ENCODE measurements at places on chromosomes 3 and 15. TPM values are rescaled to one million over a fixed set of nuclear protein-coding genes. Genes with fewer than 3 reads are reported as not detected.

GRCh38 chr3:7744850-7745249 is 756.8 kb upstream of the LMCD1 start:
- DNase-seq = no peak

GRCh38 chr3:174441588-174442301 is 417.4 kb upstream of the NAALADL2 start:
- DNase-seq = no peak

DNA sequence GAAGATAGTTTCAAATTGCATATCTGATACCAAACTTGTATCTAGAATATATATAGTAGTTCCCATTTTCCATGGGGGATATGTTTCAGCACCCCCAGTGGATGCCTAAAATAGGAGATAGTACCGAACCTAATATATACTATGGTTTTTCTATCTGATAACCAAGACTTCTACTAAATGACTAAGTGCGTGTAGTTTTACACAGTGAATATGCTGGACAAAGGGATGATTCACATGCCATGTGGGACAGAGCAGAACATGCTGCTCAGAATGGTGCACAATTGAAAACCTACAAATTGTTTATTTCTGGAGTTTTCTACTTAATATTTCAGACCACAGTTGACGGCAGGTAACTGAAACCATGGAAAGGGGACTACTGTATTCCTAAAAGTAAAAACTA is 73.4 kb upstream of the TP63 start:
- DNase-seq = no peak

DNA sequence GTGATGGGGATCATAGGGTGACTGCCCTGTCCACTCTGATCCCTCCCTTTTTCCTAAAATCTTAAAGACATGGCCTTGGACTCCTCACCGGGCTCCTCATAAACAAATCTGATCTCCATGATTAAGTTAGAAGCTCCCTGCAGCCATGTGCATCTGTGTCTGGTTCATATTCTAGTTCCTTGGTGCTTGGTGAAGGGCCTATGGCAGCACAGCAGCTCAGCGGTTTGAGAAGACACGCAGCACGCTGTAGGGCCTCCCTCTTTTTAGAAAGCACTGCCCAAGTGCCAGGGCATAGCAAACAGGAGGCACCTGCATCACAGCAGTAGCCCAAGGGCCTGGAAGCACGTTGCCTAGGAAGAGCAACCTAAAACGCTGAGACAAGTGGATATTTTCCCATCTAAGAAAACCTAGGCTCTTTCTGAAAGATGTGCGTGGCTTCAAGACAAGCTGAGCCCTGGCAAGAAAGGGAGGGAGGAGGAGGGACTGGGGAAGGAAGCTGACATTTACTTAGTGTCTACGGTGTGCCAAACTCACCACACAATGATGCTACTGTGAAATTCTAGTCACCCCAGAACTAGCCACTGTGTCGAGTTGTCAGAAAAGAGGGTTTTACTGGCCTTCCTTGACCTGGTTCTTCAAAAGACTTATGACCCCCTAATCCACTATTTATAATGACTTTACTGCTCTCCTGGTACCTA is 14.9 kb upstream of the ULK3 start:
- DNase-seq = no peak

The LRRC3B gene
- 0.15 TPM for total RNA-seq

GRCh38 chr3:56303487-56303886 is 164.8 kb downstream of the ERC2 start:
- peak; percentile 5 for DNase-seq

DNA sequence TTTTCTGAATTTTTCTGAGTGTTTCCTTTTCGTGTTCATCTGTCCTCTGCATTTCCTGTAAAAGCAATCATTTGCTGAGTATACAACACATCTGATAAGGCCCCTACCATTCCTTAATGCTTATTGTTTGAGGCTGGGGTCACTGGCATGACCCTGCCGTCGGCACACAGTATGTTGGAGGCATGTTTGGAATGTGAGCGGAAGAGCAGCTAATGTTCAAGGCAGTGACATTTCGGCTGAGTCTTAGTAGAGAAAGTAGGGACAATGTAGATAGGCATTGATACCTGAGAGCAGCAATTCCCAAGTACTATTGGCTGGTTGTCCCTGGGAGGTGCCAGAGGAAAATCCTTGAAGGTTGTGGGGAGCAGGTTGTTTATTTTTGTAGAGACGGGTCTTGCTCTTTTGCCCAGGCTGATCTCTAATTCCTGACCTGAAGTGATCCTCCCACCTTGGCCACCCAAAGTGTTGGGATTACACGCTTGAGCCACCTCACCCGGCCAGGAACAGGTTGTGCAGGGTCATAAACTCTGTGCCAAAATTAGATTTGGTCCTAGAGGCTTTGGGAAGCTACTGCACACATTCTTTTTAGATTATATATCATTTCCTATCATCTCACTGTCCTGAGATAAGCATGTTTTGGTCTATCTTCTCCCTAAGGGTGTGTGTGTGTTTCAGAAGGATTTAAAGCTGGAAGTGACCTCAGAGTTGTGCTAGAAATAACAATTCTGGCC is 13.5 kb downstream of the PTPN23 start:
- DNase-seq = no peak

DNA sequence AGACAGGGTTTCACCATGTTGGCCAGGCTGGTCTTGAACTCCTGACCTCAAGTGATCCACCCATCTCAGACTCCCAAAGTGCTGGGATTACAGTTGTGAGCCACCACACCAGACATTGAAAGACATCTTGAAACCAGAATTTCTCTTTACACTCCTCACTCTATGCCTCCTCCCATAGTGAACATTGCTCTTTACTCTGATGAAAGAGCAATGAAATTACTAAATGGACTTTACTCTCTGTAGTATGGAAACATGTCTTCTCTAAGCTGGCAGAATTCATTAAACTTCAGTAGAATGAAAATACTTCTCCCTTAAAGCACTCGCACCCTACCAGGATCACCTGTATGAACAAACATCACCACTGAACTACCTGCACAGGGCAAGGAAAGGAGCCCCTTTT is 27.8 kb upstream of the TFG start:
- DNase-seq = no peak

The SLC22A14 gene
- not detected for total RNA-seq

- DNase-seq = no peak
Observed at GRCh38 chr15:25374143-25374542, 64.7 kb downstream of the UBE3A start.

The FGF12 gene
- total RNA-seq = 290 TPM

The IFRD2 gene
- total RNA-seq = 46.7 TPM

DNA sequence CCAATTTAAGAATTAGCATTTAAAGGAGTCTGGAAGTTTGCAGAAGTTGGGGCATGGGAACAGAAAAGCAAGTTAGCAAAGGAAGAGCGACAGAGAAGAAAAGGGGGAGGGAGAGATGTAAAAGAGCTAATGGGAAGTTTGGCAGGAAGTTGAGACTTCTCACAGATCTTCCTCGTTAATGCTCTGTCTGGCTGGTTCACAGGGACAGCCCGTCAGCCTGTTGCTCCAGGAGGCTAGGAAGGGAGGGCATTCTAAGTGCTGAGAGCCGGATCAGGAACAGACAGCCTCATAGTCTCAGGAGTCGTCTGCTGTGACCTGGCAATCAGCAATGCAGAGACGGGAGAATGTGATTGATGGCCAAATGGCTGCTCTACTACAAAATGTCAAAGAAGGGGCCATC is 150.3 kb downstream of the AGBL1 start:
- DNase-seq = no peak

- no peak for DNase-seq
Observed at GRCh38 chr3:46922871-46923558, 45.5 kb downstream of the PTH1R start.

DNA sequence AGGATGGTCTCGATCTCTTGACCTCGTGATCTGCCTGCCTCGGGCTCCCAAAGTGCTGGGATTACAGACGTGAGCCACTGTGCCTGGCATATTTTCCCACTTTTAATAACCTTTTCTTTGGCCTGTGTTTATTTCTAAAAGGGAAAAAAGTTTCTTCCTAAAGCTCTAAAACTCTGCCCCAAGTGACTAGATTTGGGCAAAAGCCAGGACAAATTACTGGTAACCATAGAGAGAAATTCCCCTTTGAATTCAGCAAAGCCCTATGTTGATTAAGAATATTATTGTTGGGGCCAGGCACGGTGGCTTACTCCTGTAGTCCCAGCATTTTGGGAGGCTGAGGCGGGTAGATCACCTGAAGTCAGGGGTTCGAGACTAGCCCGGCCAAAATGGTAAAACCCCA is 11.5 kb upstream of the TRPM7 start:
- DNase-seq = no peak

- no peak for DNase-seq
Observed at GRCh38 chr3:129855170-129855831, 38.2 kb downstream of the TMCC1 start.

GRCh38 chr3:47414666-47415587 is 34.1 kb downstream of the PTPN23 start:
- peak; percentile 11 for DNase-seq

DNA sequence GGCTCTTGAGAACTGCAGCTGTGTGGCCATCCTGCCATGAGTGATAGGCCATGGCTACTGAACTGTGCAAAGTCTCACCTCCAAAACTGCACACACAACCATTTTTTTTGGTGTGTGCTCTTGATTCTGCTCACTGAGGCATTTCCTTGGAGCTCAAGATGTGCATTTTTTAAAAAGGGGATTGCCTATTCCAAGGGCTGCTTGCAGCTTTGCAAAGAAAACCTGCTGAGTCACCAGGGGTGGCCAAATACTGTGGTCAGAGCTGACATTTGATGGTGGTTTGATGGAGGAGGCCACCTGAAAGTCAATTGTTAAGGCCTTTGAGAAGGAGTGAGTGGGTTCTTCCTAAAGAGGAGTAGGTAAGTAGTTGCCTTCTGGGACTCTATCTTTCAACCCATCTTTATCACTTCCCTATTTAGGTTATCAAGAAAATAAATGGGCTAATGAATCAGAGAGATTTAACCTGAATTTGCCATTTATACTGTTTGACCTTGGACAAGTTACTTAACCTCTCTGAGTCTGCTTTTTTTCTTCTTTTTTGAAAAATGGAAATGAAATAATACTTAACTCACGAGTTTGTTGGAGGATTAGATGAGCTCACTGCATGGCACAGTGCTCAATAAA is 87.9 kb downstream of the CHST2 start:
- DNase-seq = no peak

DNA sequence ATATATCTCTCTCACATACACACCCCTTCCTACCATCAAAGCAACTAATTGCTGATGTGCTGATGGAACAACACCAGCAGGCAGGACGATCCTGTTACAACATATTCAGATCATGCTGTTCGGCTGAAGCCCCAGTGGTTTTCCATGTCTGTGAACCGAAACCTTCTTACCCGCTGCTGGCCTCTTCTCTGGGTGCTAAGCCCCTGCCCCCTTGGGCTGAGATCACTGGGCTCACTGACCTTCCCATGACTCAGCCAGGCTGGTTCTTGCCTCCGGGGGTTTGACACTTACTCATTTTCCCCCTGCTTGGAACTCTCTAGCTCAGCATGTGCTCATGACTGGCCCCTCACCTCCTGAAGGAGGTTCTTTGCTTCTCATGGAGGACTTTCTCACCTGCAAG is 122.0 kb upstream of the RGMA start:
- DNase-seq = no peak

The SYNPR gene
- total RNA-seq = 0.42 TPM

The LAMB2 gene
- 740 TPM for total RNA-seq

DNA sequence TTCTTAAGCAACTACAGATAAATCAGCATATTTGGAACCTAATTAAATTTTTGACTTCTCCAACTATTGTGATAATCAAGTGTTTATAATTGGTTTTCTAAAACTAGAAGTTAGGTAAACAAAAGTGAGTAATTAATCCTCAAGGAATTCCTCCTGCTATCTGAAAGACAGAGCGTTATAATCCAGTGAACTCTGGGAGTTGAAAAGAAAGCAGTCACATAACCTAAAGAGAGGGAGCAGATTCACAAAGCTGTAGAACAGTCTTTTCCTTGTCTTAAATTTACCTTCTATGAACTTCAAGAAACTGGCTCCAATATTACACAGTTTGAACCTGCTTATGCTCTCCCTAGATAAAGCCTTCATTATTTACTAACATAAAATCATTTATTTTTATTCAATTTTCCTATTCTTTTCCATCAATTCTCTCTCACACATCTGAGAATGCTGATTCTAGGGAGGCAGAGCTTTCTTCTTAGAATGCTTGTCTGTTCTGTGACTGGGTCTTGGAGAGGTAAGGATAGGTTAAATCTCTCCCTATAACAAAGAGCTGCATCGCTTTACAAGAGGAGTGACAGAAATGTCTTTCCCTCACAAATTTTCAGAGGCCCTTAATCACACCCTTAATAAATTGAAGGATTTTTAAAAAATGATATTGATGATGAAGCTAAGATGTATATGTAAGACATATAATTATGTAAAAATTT is 132.8 kb downstream of the TUSC7 start:
- DNase-seq = no peak
